ENCODE measurements at places on chromosomes 7 and 10.

- DNase-seq: no peak
Measured at GRCh38 chr10:59057345-59057744, 119.1 kb upstream of the PHYHIPL start.

DNA sequence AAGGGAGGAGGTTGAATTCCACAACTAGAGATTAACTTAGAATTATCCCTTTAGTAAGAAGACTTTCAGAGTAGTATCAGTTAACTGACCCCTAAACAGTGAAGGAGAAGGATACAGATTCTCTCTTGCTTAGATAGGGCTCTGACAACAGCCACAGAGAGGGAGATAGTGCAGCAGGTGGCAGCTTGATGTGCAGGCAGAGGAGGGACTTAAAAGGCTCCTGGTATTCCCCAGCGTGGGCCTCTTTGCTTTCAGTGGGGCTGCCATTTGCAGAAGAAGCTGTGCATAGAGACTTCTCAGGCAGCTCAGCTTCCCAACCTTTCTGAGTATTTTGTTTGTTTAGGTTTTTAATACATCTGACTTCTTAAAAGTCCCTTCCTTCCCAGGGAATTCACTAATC, 16.0 kb downstream of the FZD1 start:
- DNase-seq: no peak

GRCh38 chr10:3631291-3631690, 153.7 kb downstream of the KLF6 start:
- DNase-seq: no peak

GRCh38 chr10:113646336-113647201, 17.3 kb downstream of the NRAP start:
- DNase-seq: no peak

- DNase-seq: no peak
Measured at GRCh38 chr10:128777342-128777741, 651.1 kb upstream of the MKI67 start.

- DNase-seq: no peak
Measured at GRCh38 chr10:78976825-78977755, 91.7 kb upstream of the ZMIZ1 start.

GRCh38 chr10:964321-964987, 23.8 kb upstream of the GTPBP4 start:
- DNase-seq: no peak

DNA sequence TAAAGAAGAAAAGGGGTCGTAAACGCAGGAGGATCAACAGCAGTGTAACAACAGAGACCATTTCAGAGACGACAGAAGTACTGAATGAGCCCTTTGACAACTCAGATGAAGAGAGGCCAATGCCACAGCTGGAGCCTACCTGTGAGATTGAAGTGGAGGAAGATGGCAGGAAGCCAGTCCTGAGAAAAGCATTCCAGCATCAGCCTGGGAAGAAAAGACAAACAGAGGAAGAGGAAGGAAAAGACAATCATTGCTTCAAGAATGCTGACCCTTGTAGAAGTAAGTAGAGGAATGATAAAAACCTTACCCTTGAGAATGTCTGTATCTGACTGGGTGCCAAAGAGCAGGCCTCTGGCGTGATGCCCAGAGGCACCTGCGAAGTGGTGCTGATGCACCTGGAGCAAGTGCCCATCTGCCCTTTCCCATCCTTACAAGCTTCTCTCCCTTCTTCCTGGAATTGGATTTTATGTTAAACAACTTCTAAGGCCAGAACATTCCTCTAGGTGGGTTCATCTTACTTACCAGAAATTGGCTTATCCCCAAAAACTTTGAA, 86.4 kb upstream of the SAMD8 start:
- DNase-seq: no peak

DNA sequence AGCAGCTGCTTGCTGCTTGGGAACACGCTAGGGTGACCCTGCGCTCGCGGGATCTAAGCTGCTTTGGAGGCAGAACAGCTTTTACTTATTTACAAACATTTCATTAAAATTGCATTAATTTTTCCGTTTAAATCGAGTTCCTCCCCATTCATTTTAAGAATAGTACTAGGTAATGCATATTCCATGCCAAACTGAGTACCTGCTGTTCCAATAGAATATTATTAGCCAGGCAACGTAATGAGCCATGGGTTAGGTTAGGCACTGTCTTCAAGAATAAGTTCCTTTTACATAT, 860 bp downstream of the EXOC6 start:
- DNase-seq: no peak

DNA sequence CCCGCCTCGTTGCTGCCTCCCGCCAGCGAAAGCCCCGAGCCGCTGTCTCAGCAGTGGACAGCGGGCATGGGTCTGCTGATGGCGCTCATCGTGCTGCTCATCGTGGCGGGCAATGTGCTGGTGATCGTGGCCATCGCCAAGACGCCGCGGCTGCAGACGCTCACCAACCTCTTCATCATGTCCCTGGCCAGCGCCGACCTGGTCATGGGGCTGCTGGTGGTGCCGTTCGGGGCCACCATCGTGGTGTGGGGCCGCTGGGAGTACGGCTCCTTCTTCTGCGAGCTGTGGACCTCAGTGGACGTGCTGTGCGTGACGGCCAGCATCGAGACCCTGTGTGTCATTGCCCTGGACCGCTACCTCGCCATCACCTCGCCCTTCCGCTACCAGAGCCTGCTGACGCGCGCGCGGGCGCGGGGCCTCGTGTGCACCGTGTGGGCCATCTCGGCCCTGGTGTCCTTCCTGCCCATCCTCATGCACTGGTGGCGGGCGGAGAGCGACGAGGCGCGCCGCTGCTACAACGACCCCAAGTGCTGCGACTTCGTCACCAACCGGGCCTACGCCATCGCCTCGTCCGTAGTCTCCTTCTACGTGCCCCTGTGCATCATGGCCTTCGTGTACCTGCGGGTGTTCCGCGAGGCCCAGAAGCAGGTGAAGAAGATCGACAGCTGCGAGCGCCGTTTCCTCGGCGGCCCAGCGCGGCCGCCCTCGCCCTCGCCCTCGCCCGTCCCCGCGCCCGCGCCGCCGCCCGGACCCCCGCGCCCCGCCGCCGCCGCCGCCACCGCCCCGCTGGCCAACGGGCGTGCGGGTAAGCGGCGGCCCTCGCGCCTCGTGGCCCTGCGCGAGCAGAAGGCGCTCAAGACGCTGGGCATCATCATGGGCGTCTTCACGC, 825 bp downstream of the ADRB1 start:
- no peak for DNase-seq

- DNase-seq: no peak
Measured at GRCh38 chr10:126585249-126586017, 85.1 kb downstream of the C10orf90 start.

DNA sequence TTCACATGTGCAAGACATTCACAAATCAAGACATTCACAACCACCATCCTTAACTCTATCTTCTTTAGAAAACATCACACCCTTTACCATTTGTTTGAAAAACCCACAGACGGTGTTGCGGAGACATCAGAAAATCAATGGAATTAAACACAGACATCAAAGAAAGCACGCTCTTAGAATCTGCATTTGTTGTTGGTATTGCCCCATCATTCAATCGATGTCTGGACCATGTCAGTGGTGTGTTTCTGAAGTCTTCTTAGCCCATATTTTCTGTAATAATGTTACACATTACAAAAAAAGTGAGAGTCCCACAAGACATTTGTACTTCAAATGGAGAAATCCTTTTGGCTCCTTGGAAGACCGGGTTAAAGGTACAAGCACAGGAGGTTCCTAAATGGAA, 173.9 kb upstream of the AOAH start:
- DNase-seq: no peak

GRCh38 chr10:11242443-11243387, 225.0 kb downstream of the CELF2 start:
- DNase-seq: no peak

DNA sequence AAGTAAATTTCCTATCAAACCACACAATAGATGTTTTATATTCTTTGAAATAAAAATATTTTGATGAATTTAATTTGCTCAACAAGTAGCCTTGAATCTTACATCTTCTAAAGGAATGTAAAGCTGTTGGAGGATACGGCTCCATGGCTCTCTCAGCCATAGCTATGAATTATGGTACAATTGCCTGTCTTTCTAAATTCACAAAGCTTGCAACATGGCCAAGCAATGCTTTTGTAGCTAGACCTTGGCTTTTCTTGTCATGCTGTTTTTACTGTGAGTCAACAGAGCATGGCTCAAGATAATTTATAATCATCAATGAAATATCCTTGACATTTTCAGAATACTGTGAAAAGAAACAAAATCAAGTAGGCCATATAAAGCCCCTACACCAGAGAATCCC, 286.7 kb downstream of the CACNA2D1 start:
- DNase-seq: no peak

DNA sequence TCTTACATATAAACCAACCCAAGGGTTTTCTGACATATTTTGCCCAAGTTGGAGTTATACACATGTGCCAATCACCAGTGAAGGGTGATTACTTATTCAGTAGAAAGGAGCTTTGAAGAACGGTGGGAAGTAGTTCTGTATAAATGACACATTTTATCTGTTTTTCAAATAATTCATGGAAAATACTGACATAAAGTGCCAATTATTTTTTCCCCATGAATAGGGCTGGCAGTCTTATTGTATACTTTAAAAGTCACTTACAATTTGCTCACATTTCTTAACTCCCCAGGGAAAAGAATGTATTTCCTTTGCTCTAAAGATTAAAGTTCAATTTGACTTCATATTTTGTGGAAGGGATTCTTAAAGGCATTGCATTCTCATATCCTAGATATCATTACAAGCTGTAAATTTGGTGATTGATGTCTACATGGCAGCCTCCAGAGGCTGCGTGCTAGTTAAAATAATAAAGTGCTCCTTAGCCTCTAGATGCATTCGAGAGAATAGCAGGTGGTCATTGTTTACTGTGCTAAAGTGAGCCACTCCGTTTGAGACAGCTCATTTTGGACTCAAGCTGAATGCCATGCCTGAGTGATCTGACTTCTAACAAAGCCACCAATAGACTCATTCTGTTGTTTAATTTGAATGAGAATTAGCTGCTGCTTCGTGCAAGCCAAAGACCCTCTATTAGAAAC, 148.8 kb upstream of the NRP1 start:
- DNase-seq: no peak

DNA sequence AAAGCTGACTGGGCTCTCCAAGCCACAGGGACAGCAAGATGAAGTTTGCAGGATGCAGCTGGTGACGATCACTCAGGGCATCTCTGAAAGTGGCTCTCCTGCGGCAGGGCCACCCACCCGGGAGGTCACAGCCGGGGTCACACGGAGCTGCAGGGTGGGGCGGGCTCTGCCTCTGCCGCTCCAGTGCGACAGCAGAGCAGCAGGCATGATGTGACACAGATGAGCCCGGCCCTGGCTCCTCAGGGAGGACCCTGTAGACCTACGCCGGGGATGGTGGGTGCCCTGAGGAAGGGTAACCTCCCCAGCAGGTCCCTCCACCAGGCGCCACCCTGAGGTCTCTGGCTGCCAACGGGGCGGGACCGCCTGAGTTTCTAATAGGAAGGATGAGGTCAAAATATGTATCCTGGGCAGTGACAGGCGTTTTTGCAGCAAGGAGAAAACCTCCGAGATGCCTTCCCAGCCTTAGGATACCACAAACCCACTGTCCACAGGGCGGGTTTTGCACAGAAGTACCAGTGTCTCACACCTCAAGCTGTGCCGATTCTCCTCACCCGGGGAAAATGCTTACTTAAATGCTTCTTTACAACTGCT, 114.8 kb upstream of the DIP2C start:
- DNase-seq: no peak

DNA sequence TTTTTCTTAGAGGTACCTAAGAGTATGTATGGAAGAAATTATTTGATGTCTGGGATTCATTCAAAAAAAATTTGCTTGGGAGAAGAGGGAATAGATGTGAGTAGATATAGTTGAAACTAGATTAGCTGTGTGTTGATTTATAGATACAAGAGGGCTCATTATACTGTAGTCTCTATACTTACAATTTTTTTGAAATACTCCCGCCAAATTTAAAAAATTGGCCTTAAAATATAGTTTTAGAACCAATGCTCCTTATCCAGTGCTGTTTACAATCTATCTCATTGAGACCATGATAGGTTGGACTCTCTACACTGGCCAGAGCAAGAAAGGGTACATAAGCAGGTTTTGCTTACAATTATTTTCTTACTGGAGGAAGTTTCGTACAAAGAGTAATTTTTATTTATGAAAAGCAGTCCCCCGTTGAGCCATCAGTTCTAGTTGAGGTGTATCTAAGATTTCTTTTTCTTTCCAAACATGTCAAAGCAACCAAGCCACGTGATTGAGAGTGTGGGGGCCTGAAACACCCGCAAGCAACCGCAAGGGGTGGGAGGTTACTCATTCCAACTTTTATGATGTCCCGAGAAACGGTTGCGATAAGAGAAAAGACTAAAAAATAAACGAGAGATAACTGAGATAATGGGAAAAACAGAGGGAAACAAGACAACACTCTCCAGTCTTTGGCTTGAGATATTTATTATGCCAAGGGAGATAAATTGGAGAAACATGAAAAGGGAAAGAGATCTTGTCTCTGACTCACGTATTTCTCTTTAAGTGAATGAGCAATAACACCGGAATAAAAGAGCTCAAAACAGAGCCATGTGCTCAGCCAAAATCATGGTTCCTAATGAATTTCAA, 729.2 kb downstream of the LRMDA start:
- no peak for DNase-seq

GRCh38 chr10:48788554-48788953, 103.9 kb downstream of the WDFY4 start:
- no peak for DNase-seq

DNA sequence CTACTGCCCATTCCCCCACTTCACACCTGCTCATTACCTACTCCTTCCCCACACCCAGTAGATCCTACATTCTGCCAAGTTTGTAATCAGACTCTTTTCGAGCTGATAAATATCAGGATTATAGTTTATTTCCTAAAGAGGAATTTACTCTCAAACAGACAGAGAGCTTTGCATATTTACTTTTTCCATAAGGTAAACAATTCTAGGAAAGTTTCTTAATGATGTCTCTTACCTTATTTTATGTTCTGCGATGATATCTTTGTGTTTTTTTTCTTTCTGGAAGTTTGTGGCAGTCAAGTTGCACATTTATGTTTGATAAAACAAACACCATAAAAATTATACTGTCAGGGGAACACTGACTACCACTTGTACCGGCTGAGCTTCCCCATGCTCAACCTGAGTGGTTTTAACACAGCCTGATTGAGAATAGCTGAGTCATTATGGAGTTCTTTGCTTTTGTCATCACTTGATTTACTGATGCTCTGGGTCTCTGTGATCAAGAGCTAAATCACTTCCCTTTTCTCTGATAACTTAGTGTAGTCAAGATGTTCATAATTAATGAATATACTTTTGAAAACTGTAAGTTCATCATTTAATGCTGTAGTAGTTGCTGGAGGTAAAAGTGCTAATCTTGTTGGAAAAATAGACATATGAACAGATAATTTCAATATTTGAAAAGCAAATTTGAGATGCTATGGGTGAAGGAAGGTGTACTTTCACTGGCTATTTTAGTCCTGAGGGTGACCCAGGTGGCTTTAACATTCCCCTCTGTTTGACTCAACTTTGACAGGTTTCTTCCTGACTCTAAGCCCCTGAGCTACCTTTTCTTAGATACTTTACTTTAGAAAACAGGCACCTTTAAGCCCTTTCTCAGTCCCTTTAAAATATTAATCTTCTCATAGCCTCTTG, 1034.5 kb upstream of the LRRTM3 start:
- no peak for DNase-seq

- no peak for DNase-seq
Measured at GRCh38 chr10:19302117-19302516, 253.5 kb downstream of the MALRD1 start.

GRCh38 chr7:148772297-148773089, 73.8 kb downstream of the CUL1 start:
- no peak for DNase-seq

Data from CD8-positive, alpha-beta memory T cell (primary cell).